ENCODE measurements at places on chromosomes 13 and 19.

- H3K27ac ChIP-seq = no peak overlapping the region
- H3K36me3 ChIP-seq = peaks cover 76% of the 10 kb centered on the region
- DNase-seq = no peak
- H3K4me3 ChIP-seq = no peak overlapping the region
- no peaks in the 10 kb centered on the region for H3K4me1 ChIP-seq
These were observed 14.7 kb downstream of the NAPA start for GRCh38 chr19:47499863-47500830.

DNA sequence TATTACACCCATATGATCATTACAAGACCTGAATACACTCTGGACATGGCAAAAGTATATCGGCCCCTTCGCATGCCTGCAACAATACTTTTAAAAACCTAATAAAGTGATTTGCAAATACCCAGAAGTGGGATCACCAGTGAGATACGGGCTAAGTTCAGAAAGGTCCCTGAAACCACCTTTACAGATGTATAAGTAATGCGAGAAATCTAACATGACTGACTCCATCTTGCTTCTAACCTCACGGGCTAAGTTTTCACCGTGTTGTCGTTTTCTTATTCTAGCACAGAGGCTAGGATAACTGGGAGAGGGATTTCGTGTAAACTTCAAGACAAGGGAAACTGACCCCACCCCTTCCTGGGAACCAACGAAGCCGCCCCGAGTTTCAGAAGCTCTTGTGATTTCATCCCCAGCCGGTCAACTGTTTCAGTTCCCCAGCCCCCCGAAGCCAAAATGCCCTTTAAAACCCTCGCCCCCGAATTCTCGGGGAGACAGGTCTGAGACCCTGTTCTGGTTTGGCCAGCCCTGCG, 703 bp downstream of the NEK3 start:
- no peaks in the 10 kb centered on the region for H3K27me3 ChIP-seq
- DNase-seq = peak; percentile 45
- H3K4me1 ChIP-seq = peaks cover 17% of the 10 kb centered on the region
- peak overlapping the region; percentile 86 for H3K4me3 ChIP-seq
- peak overlapping the region; percentile 89 for H3K27ac ChIP-seq
- no peaks in the 10 kb centered on the region for H3K36me3 ChIP-seq

DNA sequence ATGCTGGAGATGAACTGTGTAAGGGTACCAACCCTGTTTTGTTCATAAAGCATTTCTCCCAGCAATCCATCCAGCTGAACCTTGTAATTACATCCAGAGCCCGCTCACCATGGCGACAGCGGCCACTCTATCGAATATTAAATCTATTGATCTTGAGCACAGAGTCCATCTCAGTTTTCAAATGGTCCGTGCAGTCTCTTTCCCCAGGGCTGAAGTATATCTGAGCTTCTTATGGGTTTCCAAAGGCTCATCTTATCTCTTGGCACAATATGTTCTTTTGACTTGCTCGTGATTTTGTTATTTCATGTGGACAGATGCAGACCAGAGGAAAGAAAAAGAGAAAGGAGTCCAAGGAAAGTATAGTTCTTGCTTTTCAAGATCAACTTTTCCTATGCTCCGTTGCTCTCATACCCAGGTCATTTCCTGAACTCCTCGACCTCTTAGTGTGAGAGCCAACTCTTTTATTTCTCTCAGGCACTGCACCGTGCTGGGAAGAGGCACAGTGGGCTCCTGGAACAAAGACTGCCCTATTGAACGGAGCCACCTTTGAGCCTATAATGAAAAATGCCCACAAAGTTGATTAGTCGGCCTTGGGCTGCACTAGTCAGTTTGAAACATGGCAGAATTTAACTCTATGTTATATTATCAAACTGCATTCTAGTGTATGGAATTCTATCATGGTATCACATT, 66.7 kb downstream of the RFC3 start:
- H3K27me3 ChIP-seq = no peaks in the 10 kb centered on the region
- no peak overlapping the region for H3K27ac ChIP-seq
- no peak overlapping the region for H3K4me3 ChIP-seq

DNA sequence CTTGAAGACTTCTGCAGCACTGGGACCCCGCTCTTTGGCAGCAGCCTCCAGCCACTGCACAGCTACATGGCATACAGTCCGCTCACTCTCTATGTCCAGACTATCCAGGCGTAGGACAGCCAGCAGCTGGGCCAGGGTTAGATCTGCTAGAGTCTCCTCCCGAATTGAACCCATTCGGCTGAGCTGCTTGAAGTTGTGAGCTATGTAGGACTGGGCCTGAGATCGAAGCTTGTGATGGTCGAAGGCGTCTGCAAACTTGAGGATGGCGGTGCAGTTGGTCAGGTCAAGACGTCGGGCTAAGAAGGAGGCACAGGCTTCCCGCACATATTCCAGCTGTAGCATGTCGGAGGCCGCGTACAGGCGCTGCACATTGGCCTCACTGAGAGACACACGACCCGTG, 900 bp downstream of the KBTBD7 start:
- no peaks in the 10 kb centered on the region for H3K4me1 ChIP-seq
- no peaks in the 10 kb centered on the region for H3K27me3 ChIP-seq
- no peak for DNase-seq
- H3K4me3 ChIP-seq = peak overlapping the region; percentile 90
- H3K27ac ChIP-seq = no peak overlapping the region

DNA sequence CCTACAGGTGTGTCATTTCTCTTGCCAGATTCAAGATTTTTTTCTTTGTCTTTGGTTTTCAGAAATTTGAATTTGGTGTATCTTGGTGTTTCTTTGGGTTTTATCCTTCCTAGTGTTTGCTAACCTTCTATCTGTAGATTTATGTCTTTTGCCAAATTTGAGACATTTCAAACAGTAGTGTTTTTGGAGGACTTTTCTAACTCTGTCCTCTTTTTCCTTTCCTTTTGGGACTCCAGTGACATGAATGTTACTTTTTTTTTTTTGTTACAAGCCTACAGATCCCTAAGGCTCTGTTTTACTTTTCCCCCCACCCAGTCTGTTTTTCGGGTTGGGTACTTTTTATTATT, 58.8 kb downstream of the ZMYM2 start:
- H3K27me3 ChIP-seq = no peaks in the 10 kb centered on the region
- peaks cover 43% of the 10 kb centered on the region for H3K36me3 ChIP-seq
- no peaks in the 10 kb centered on the region for H3K4me1 ChIP-seq
- no peak overlapping the region for H3K4me3 ChIP-seq
- DNase-seq = no peak

- no peak for DNase-seq
- no peak overlapping the region for H3K27ac ChIP-seq
- H3K27me3 ChIP-seq = no peaks in the 10 kb centered on the region
These were observed 11.7 kb downstream of the KCNRG start for GRCh38 chr13:50026788-50027473.

GRCh38 chr19:21970466-21970865, 40.3 kb downstream of the ZNF208 start:
- H3K36me3 ChIP-seq = peaks cover 15% of the 10 kb centered on the region
- no peak overlapping the region for H3K4me3 ChIP-seq
- no peaks in the 10 kb centered on the region for H3K4me1 ChIP-seq
- no peaks in the 10 kb centered on the region for H3K27me3 ChIP-seq
- DNase-seq = no peak
- no peak overlapping the region for H3K27ac ChIP-seq

GRCh38 chr19:48154003-48154402, 16.1 kb downstream of the LIG1 start:
- no peak overlapping the region for H3K4me3 ChIP-seq
- no peaks in the 10 kb centered on the region for H3K27me3 ChIP-seq
- H3K36me3 ChIP-seq = peaks cover 11% of the 10 kb centered on the region
- no peak overlapping the region for H3K27ac ChIP-seq
- no peaks in the 10 kb centered on the region for H3K4me1 ChIP-seq

DNA sequence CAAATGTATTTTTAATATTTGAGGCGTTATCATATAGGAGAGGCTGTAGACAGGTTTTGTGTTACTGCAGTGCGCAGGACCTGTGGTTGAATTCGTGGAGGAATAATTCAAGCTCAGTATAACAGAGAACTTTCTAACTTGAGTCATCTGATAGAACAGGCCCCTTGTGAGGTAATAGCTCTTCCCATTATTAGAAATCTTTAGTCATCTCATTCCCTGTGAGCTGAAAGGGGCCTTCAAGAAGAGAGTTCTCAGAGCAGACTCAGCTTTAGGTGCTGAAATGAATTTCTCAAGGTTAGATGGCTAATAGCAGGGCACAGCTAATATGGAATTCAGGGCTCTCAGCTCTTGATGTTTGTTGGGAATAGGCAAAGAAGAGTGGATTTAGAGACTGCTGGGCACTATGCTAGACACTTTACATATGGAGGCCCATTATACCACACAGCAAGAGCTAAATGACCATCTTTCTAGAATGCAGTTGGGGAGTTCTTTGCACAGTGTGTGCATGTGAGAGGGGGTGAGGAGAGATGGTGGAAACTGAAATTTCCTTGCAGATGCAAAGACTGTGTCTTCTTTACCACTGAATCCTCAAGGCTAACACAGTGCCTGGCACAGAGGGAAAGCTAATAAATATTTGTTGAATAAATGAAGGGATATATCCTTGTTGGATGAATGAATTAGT, 89.5 kb downstream of the DGKH start:
- no peak for DNase-seq
- H3K4me3 ChIP-seq = no peak overlapping the region
- no peaks in the 10 kb centered on the region for H3K27me3 ChIP-seq
- H3K27ac ChIP-seq = no peak overlapping the region
- no peaks in the 10 kb centered on the region for H3K36me3 ChIP-seq
- H3K4me1 ChIP-seq = no peaks in the 10 kb centered on the region

DNA sequence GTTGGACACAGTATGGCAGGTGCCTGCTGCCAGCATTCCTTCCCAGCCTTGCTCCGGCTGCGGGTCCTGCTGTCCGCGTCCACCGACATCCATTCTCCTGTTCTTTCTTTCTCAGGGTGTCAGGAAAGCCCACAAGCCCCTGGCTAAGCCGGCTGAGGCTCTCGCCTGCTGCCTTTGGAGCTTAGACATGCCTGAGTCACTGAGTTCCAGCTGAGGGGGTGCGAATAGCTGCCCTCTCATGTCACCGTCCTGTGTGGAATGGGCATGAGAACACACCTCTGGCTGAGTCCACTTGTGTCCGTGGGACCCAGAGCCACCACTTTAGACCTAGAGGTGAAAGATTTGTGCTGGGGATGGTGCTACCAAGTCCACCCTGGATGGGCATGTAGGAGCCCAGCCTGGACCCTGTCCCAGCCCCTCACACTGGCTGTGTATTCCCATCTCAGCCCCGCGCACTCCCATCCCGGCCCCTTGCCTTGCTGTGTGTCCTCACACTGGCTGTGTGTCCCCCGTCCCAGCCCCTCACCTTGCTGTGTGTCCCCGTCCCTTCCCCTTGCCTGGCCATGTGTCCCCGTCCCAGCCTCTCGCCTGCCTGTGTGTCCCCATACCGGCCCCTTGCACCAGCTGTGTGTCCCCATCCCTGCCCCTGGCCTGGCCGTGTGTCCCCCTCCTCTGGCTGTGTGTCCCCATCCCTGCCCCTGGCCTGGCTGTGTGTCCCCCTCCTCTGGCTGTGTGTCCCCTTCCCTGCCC, 24.6 kb upstream of the IRS2 start:
- H3K27ac ChIP-seq = no peak overlapping the region
- peaks cover 7% of the 10 kb centered on the region for H3K27me3 ChIP-seq
- H3K4me1 ChIP-seq = no peaks in the 10 kb centered on the region
- H3K36me3 ChIP-seq = no peaks in the 10 kb centered on the region
- DNase-seq = no peak

DNA sequence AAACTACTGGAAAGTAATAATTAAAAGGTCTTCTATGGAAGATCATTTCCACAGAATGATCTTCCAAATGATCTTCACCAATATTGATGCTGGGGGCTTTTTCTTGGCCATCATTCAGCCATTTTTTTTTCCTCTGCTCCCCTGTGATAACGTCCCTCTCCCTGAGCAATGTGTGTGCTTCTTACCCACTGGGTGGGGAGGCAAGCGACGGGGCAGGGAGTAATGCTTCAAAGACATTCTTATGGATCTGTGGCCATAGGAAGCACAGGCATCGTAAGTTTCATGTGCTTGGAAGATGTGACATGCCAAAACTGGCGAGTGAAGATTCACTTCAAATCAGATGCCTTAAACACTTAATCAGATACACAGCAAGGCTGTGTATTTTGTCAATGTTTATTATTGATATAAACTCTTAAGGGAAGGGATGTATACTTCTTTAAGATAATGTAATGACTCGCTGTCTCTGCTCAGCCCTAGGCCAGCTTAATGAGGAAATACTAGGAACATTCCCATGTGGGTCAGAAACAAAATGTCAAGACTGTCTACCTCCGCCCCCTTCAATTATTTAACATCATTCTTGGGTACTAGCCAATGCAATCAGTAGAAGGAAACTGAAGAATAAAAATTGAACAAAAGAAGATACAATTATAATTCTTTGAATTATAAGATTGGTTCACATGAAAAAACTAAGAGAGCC, 34.1 kb upstream of the SERPINE3 start:
- DNase-seq = no peak
- no peaks in the 10 kb centered on the region for H3K36me3 ChIP-seq
- H3K4me3 ChIP-seq = no peak overlapping the region
- H3K27ac ChIP-seq = no peak overlapping the region

DNA sequence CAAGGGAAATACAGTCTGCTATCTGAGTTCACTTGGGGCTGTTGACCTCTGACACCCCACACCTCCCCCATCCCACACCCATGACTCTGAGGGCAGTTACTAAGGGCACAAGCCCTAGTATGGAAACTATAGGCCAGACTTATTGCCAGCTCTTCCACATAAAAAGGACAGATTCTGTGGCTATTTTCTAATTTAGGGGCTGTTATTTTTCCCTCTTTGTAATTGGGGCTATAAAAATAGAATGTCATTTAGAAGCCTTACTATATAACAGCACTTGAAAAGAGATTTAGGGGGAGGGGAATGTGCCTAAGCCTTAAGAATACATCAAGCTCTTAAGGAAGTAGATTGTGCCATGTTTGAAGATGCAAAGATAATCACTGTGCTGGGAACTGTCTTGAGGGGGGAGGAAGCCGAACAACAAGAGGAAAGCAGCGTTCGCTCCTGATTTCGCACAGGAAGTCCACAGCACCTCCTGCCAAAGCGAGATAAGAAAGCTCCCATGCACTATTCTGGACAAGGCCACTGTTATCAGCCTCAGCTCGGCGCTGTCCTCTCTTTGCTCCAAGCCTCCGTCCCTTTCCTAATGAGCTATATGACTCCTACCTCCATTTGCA, 86.6 kb downstream of the FLT1 start:
- no peaks in the 10 kb centered on the region for H3K36me3 ChIP-seq
- no peak overlapping the region for H3K27ac ChIP-seq
- H3K27me3 ChIP-seq = no peaks in the 10 kb centered on the region
- H3K4me1 ChIP-seq = no peaks in the 10 kb centered on the region

- no peaks in the 10 kb centered on the region for H3K4me1 ChIP-seq
- DNase-seq = no peak
- H3K27ac ChIP-seq = no peak overlapping the region
- no peaks in the 10 kb centered on the region for H3K36me3 ChIP-seq
- H3K4me3 ChIP-seq = no peak overlapping the region
These were observed 8.0 kb upstream of the USF2 start for GRCh38 chr19:35260694-35261304.

DNA sequence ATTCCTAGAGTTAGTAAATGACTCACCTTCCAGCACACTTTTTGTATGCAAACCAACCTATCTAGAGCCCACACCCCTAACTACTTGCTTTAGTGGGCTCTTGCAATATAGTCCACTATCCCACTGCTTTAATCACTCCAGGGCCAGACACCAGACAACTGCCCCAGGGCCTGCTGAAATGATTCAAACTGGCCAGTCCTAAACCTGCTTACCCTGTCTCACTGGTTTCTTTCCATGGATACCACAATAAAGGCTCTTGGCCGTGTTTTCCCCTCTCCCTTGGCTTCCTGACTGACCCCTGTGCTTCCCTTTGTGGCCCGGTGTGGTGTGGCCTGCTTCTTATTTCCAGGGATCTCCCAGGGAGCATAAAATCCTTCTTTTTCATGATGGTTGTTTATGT, 14.6 kb downstream of the HS6ST3 start:
- H3K27ac ChIP-seq = no peak overlapping the region
- no peak overlapping the region for H3K4me3 ChIP-seq
- H3K4me1 ChIP-seq = no peaks in the 10 kb centered on the region
- no peak for DNase-seq
- H3K27me3 ChIP-seq = no peaks in the 10 kb centered on the region
- H3K36me3 ChIP-seq = no peaks in the 10 kb centered on the region
